ENCODE measurements at places on chromosomes 3 and 15.

DNA sequence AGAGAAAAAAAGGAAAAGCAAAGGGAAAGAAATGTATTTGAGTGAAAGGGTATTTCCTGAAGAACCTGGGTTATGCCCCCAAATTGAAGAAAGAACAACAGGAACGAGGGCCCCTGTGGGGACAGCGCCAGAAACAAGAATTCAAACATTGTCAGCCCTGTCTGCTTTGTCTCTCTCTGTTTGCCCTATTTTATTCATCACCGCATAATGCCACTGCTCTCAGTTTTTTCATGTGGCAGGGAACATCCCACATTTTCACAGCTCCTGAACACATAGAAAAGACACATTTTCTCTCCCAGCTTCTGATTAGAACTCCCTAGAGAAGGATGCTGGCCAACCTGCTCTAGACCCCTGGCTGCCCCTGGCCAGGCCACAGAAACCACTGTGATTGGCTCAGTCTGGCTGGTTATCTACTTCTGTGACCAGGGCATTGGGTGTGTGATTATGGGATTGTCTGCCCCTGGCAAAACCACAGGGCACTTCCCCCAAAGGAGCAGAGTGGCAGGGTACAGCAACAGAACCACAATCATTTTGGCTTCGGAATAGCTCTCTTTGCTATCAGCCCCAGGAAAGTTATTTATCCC, 31.3 kb upstream of the CCDC54 start:
- DNase-seq: no peak
- no peaks in the 10 kb centered on the region for H3K36me3 ChIP-seq
- H3K4me1 ChIP-seq: no peaks in the 10 kb centered on the region
- H3K27me3 ChIP-seq: no peaks in the 10 kb centered on the region

- H3K27ac ChIP-seq: no peak overlapping the region
- peaks cover 3% of the 10 kb centered on the region for H3K27me3 ChIP-seq
- no peaks in the 10 kb centered on the region for H3K4me1 ChIP-seq
- H3K4me3 ChIP-seq: no peak overlapping the region
- DNase-seq: no peak
Observed at GRCh38 chr3:118000219-118000618, 1034.4 kb downstream of the IGSF11 start.

DNA sequence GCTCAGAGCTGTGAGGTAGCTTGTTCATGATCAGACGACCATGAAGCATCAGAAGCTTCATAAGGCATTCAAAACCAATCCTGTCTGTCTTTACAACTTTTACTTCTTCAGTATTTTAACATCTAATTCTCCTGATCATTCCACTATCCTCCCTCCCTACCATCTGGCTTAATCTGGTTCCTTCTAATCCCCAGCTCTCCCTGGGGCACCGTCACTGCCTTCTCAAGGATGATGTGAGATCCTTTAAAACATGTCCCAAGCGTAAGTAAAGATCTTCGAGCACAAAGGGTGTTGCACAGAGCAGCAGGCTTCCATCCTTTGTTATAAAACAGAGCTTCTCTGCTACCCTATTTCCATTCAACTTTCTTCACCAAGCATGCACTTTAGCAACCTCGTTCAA, 362.7 kb upstream of the ARRDC4 start:
- no peak for DNase-seq
- H3K27me3 ChIP-seq: no peaks in the 10 kb centered on the region
- no peak overlapping the region for H3K27ac ChIP-seq
- H3K4me1 ChIP-seq: no peaks in the 10 kb centered on the region
- no peaks in the 10 kb centered on the region for H3K36me3 ChIP-seq

- no peak overlapping the region for H3K27ac ChIP-seq
- no peaks in the 10 kb centered on the region for H3K4me1 ChIP-seq
- H3K4me3 ChIP-seq: no peak overlapping the region
- H3K27me3 ChIP-seq: no peaks in the 10 kb centered on the region
Observed at GRCh38 chr3:38555149-38555840, 59.2 kb downstream of the EXOG start.

DNA sequence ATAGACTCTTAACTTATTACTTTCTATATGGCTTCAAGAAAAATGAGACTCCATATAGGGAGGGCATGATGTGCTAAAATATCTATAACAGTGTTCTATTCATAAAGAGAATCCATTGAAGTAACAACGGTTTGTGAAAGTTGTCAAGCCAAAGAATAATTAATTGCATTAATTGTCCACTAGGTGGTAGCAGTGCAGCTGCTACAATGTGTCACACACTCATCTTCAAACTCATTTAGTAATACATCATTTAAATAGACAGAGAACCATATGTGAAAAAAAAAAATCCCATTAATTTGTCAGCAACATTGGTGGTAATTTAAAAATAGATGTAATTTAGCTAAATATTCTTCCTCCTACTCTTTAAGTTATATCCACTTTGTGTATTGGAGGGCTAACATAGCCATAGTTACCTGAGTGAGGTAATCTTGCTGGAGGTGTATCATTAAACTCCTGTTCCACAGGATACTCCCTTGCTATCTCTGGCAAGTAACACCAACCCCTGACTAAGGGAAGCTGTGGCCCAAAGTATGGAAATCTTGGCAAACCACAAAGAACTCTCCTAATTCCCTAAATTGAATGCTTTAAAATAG, 3.7 kb upstream of the CPA3 start:
- no peak overlapping the region for H3K27ac ChIP-seq
- H3K4me1 ChIP-seq: no peaks in the 10 kb centered on the region
- peak; percentile 57 for DNase-seq

GRCh38 chr3:14434126-14434497, 31.7 kb downstream of the SLC6A6 start:
- H3K4me3 ChIP-seq: no peak overlapping the region
- peaks cover 64% of the 10 kb centered on the region for H3K4me1 ChIP-seq
- no peak for DNase-seq
- H3K27ac ChIP-seq: peak overlapping the region; percentile 72

DNA sequence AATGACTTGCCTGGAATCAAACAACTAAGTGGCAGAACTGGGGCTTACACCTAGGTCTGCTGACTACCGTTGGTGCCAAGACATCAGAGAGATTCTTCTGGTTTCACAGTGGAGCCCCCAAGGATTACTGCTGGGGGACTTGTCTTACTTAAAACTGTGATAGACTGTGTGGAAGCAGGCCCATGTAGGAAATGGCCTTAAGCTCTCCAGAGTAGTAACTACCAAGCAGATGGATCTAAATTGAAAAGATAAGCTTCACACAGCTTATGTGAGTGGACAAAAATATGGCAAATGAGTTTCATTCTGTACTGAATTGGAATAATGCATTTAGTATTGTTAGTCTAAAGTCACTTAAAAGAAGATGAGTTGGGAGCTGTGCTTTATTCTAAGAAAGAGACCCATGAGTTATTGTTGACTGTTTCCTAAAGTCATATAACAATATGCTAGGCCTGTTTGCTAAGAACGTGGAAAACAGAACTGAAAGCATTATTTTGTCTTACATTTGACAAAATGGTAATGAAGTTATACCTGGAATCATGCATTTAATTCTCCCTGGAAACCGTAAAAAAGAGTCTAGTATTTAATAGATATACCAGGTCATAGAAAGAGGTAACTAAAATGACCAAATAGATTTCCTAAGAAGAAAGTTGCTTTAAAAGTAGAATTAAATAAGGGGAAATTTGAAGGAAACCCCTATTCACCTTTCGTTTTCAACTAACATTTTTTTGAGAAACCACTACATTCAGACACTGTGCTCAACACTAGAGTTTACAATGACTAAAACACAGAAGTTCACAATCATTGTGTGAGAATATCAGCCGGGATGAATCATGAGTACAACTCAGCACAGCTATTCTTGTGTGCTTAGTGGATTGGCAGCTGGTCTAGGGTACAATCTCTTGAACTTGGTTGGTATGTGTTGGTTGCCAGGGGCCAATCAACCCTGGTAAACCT, 13.0 kb upstream of the MAPK6 start:
- DNase-seq: no peak
- no peaks in the 10 kb centered on the region for H3K27me3 ChIP-seq
- no peak overlapping the region for H3K4me3 ChIP-seq
- H3K36me3 ChIP-seq: no peaks in the 10 kb centered on the region
- no peak overlapping the region for H3K27ac ChIP-seq

GRCh38 chr3:151962912-151963311, 89.5 kb downstream of the SUCNR1 start:
- no peak for DNase-seq
- no peaks in the 10 kb centered on the region for H3K27me3 ChIP-seq
- H3K4me3 ChIP-seq: no peak overlapping the region
- H3K27ac ChIP-seq: no peak overlapping the region

DNA sequence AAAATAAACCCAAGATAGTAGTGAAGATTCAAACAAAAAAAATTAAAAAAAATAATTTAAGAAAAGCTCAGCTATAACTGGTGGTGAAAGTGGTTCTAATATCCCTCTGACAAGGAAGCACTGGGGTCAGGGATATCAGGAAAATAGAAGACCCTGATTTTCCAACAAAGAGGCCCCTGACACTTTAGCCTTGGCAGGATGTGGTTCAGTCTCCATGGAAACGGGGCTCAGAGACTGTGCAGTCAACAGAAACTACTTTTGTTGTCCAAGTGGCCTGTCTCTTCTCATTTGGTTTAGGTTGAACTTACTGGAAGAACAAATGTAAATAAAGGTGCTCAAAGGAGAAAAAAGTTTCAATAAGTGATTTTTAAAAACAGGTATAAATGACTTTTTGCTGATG, 27.2 kb downstream of the INTS14 start:
- no peak for DNase-seq
- no peaks in the 10 kb centered on the region for H3K27me3 ChIP-seq
- H3K4me3 ChIP-seq: no peak overlapping the region
- peaks cover 33% of the 10 kb centered on the region for H3K36me3 ChIP-seq

GRCh38 chr15:31200735-31201151, 99.2 kb upstream of the TRPM1 start:
- H3K27ac ChIP-seq: no peak overlapping the region
- peak; percentile 89 for DNase-seq
- no peaks in the 10 kb centered on the region for H3K4me1 ChIP-seq
- H3K36me3 ChIP-seq: no peaks in the 10 kb centered on the region
- H3K4me3 ChIP-seq: no peak overlapping the region

DNA sequence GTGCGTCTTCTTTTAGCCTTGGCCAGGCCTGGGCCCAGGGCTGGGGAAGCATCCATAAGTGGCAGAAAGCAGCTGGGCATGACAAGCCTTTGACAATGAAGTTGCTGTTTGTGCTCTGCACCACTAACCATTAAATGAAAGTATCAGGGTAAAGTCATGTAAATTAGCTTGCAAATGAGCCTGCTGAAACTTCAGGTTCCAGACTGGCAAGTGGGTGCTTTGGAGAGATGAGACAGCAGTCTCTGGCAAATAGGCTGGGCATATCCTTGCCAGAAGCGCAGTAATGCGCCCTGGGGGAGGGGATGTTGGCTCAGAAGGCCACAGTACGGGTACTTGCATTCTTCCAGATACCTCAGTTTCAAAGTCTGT, 40.7 kb downstream of the RAB6B start:
- H3K27ac ChIP-seq: no peak overlapping the region
- H3K27me3 ChIP-seq: no peaks in the 10 kb centered on the region
- H3K36me3 ChIP-seq: no peaks in the 10 kb centered on the region
- DNase-seq: peak; percentile 17

DNA sequence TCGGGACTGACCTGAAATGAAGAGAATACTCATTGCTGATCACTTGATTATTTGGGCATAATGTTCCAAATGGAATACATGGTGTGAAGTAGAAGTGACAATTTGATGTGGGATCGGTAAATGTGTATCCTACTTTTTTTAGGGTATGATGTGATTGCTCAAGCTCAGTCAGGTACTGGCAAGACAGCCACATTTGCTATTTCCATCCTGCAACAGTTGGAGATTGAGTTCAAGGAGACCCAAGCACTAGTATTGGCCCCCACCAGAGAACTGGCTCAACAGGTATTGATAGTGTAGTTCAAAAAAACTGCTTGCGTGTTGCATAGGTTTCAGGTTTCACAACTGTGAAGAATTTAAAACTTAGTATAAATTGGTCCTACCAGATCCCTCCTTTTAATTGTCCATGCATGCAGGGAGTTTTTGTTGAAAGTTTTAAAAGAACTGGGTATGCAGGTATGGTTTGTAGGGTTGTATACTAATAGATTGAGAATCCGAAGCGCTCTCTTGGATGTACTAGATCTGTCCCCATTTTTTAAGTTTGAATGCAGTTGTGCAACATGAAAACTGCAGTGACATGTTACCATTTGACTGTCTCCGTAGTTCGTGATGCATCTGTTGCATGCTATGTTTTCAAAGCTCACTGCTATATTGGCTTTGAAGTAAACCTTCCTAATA, 1.6 kb downstream of the EIF4A2 start:
- H3K4me1 ChIP-seq: peaks cover 24% of the 10 kb centered on the region
- peaks cover 46% of the 10 kb centered on the region for H3K36me3 ChIP-seq
- no peak for DNase-seq
- peak overlapping the region; percentile 100 for H3K4me3 ChIP-seq

- H3K36me3 ChIP-seq: no peaks in the 10 kb centered on the region
- H3K27me3 ChIP-seq: no peaks in the 10 kb centered on the region
- no peaks in the 10 kb centered on the region for H3K4me1 ChIP-seq
- H3K4me3 ChIP-seq: no peak overlapping the region
Observed at GRCh38 chr3:72187131-72187530, 402.2 kb upstream of the PROK2 start.

DNA sequence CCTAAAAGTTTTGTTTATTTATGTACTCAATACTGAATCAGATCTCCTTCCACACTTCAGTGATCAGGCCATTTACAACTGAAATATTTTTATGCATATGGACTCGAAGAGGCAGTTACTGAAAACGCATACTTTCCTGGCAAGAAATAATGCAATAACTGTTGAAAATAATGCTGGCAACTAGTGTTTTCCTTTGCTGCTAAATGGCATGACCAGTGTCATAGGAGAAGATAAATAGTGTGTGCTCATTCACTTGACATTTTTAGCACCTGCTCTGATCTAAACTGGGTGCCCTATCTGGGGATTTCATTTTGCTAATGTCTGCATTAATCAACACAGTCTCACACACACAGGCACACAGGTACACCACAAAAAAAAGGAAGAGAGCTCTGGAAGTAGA, 695.2 kb downstream of the TUSC7 start:
- DNase-seq: no peak
- no peak overlapping the region for H3K27ac ChIP-seq
- no peaks in the 10 kb centered on the region for H3K27me3 ChIP-seq
- H3K4me1 ChIP-seq: no peaks in the 10 kb centered on the region
- H3K36me3 ChIP-seq: no peaks in the 10 kb centered on the region

DNA sequence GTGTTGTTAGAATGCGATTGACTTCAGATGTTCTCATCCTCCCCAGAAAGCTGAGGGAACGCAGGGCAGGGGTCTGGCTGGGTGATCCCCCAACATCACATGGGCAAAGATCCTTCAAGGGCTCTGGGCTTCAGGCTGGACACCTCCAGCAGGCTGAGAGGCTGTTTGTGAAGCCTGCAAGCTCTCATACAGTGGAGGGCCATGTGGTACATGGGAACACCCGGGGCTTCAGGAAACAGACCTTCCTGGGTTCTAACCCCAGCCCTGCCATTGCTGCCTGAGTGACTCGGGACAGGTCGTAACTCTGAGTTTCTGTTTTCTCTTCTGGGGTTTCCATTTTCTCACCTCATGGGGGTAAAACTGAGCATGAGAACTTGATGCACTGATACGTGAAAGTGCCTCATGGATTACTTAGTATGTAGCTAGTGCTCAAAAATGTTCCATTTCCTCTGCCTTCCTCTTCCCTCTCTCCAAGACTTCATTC, 81.2 kb downstream of the TLE3 start:
- H3K4me1 ChIP-seq: no peaks in the 10 kb centered on the region
- no peak for DNase-seq
- H3K4me3 ChIP-seq: no peak overlapping the region
- H3K27ac ChIP-seq: no peak overlapping the region
- H3K27me3 ChIP-seq: no peaks in the 10 kb centered on the region
- H3K36me3 ChIP-seq: no peaks in the 10 kb centered on the region
